ENCODE measurements at places on chromosomes 3 and 15.

GRCh38 chr3:180319461-180319860, 282.5 kb upstream of the TTC14 start:
- DNase-seq: no peak

DNA sequence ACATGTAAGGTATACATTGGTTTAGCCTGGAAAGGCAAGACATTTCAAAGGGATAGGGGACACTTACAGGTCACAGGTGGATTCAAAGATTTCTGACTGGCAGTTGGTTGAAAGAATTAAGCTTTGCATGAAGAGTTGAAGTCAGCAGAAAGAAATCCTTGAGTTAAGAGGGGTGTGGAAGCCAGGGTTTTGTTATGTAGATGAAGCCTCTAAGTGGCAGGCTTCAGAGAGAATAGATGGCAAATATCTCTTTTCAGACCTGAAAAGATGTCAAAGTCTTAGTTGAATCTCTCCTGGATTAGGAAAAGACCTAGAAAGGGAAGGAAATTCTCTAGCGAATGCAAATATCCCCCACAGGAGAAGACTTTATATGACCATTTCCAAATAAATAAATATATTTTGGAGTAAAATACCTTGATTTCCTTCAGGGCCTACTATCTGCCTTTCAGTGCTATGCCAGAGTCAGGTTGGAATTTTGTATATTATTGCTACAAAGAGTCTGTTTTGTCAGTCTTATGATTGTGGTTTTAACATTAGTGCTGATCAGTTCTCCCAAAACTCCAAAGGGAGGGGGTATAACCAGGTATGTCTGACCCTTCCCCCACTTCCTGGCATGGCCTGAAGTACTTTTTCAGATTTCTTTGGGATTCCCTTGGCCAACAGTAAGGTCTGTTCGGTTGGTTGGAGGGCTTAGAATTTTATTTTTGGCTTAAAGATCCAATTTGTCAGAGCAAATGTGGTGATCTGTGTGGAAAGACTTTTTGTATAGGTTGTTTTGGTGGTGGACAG, 286.4 kb downstream of the LRTM1 start:
- DNase-seq: no peak

DNA sequence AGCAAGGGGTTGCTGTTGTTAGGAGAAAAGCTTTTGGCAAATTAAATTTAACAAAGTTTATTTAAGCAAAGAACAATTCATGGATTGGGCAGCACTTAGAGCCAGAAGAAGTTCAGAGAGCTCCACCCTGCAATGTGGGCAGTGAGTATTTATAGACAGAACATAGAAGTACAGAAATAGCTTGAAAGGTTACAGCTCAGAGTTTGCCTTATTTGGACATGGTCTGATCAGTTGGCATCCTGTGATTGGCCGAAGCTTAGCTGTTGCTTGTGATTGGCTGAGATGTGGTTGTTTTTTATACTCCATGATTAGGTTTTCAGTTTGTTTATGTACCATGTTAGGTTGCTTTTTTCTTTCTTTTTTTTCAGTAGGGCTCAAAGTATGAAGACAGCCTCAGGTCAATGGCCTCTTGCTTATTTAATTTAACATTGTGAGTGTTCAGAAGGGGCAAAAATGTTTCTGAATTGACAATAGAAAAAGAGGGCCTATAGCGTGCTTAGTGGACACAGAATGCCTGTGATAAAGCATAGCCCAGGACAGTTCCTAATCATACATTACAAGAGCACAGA, 293.8 kb downstream of the IGSF11 start:
- no peak for DNase-seq

GRCh38 chr3:123349201-123349535, 99.7 kb downstream of the ADCY5 start:
- no peak for DNase-seq

GRCh38 chr3:32257042-32257441, 18.6 kb downstream of the CMTM8 start:
- no peak for DNase-seq

DNA sequence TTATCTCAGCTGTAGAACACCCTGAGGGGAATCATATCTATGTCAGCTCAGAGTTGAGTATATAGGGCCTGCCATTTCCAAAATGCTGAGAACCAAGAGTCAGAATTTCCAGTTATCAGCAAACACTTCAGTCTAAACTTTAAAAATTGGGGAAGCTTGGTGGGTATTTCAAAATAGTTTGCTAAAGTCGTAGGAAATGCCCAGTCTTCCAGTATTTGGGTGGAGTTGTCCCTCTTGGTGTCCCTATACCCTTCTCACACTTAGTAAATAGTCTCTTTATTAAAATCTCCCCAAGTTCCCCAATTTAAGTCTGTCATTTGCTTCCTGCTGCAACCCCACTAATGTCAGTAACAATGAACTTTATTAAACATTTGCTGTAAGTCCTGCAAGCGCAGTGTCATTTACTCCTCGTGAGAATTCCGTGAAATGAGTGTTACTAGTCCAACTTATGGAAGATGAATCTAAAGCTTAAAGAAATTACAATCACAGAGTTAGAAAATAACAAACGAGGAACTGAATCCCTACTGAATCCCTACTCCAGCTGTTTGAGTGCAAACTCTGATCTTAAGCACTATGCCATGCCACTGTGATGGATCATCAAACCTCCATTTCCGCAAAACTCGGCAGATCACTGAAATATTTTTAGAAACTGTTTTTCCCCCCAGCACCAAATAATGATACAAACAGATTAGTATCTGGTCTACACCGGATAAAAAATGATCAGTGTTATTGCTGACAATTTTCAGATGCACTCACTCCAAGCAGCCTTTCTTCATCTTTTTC, 341.7 kb upstream of the PROK2 start:
- no peak for DNase-seq

DNA sequence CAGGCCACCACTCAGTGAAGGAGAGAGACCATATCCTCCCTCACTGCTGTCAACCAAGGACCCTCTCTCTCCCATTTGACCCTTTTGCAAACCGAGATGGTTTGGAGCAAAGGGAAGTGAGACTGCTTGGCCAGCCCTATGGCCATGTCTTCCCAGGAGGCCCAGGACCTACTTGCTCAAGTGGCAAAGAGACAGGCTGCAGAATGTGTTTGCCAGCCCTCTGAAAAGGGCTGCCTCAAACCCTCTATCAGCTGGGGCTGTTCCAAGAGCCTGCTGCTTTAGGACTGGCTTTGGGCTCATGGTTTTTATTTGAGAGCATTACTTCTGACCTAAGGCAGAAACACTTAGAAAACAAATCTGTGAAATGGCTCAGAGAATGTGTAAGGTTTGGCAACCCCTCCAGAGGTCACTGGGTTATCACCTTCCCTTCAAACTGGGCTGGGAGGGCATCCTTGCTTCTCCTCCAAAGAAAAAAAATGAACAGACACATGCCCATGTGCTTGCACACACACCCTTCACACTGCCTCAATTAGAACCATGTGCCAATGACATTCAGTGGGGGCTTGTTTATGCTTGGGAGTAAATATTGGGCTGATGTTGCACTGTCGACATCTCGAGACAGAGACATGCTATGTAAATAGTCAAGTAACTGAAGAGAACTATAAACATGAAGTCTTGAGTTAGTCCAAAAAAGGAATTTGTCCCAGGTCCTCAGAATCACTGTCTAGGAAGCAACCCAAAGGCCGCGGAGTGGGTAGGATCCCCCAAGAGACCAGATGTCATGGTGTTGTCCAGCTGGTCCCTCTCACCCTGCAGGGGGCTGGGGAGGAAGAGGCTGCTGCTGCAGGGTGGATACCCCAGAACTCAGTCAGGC, 49.8 kb upstream of the CTDSPL start:
- DNase-seq: no peak

- DNase-seq: no peak
These were observed 388.0 kb downstream of the ZBTB20 start for GRCh38 chr3:114758831-114759699.

GRCh38 chr3:131386429-131387165, 5.0 kb downstream of the NUDT16 start:
- no peak for DNase-seq

- no peak for DNase-seq
These were observed 53.4 kb downstream of the GBE1 start for GRCh38 chr3:81707996-81708395.

GRCh38 chr3:193400304-193400703, 21.8 kb upstream of the ATP13A5 start:
- no peak for DNase-seq

DNA sequence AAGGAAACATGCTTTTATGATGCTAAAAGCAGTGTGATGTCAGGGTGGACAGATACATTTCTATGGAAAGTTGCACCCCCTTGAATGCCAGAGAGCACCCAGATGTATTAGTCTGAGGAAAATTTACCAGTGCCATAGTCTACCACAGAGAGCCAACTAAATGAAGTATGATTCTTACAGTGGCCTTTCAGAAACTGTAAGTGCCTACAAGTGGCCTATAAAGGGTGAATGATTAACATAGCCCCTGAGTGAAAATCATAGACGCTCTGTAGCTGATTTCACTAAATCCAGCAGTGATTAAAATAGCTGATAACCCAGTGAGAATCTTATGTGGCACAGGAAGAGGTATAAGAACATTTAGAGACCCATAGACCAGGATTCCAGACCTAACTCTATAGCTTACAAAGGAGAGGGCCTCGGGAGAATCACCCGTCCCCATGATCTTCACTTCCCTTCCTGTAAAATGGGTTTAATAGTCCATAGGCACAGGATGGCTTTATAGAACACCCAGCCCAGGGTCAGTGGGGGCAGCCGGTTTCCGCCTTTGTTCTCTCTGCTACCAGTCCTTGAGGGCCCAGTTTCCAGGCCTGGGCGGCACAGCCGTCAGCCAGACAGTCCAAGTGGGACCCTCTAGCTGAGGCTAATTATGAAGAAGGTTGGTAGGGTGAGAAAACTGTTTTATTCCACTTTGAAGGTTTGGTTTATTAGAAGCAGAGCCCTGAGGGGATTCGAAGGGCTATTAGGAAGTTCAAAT, 35.5 kb upstream of the CACNA2D3 start:
- DNase-seq: no peak

DNA sequence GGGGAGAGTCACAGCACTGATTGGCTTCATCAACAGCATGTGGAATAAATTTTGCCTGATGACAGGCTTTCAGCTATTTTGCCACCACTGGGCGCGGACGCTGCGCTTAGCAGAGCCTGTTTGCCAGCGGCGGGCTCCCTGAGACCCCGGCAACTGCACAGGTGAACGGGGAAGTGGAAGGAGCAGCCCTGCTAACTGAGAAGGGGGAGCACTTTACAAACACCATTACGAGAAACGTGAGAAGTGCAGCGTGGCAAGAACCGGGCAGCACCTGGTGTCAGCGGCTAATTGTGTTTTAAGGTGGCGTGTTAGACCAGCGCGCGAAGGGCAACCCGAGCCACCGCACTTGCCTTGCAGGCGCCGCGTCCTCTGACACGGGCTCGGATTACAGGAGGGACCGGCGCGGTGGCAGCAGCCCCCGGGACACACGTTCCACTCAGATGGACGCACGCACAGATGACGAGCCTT, 307.8 kb upstream of the ARRDC4 start:
- no peak for DNase-seq

DNA sequence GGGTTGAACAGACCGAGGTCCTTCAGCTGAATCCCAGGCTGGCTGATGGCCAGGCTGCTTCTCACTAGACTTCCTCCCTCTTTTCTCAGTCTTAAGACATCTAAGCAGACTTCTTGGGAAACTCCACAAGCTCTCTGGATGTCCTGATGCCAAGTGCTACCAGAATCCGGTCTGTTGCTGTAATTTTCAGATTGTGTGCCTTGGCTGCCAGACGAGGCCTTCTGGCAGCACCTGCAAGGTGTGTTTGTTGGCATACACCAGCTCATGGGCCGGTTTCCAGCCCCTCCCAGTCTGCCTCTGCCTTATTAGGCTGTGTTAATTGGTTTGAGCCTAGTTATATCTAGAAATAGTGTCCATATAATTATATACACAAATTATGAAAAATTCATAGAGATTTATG, 120.6 kb downstream of the TNIK start:
- no peak for DNase-seq

DNA sequence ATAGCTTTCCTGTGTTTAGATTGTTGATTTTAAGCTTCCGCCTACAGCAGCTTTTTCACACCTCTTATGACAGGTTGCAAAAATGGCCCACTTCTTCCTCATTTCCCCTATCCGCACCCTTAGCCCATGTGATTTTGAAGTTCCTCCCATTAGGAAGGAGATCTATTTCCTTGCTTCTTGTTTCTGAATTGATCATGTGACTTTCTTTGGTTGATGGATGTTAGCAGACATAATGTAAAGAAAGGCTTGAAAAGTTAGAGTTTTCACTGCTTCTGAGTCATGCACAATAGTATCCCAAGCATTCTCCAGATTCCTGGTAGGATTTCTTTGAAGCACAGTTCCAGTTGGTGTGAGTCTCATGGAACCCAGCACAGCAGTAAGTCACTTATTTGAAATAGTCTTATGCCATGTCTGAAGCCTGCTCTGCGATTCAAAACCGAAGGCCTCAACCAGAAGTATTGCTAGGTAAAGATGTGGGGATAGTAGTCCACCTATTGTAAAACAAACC, 76.6 kb downstream of the EDEM1 start:
- no peak for DNase-seq

GRCh38 chr3:183247011-183247589, 6.0 kb upstream of the B3GNT5 start:
- no peak for DNase-seq

DNA sequence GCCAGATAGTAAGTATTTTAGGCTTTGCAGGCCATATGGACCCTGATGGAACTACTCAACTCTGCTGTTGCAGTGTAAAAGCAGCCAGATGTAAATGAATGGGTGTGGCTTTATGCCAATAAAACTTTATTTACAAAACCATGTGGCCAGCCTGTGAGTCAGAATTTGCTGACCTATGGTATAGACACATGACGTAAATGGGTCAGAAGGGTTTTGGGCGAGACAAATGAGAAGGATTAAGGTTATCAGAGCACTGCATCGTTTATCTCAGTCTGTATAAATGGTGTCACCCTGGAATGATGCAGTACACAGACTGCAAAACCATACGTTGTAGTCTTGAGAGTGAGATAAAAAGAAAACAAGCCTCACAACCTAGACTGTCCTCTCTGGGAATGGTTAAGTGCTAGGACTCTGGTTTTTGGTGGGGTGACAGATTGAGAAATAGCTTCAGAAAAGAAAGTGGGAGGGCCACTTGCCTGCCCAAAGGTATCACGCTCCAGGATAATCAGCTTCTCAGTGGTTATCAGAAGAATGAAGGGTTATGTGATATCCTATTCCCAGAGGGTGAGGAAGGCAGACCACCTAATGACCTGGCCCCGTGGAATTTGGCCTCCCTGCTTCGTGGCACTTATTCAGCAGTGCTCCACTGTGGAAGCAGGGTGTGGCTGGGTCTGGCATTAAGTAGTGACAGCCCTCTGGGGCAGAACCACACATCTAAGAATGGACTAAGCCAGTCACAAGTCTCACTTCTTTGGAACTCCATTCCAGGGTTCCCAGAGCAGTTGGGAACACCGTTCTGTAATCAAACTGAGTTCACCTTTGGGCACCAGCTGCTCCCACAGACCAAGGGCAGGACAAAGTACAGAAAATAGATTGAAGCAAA, 46.1 kb downstream of the ABHD5 start:
- no peak for DNase-seq

DNA sequence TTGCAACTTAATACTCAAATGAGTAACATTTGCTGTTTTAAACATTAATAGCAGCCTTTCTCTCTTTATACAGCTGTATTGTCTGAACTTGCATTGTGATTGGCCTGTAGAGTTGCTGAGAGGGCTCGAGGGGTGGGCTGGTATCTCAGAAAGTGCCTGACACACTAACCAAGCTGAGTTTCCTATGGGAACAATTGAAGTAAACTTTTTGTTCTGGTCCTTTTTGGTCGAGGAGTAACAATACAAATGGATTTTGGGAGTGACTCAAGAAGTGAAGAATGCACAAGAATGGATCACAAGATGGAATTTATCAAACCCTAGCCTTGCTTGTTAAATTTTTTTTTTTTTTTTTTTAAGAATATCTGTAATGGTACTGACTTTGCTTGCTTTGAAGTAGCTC, 40.3 kb downstream of the CTNNB1 start:
- DNase-seq: no peak
